ENCODE measurements at places on chromosomes 4 and X. TPM values are rescaled to one million over a fixed set of nuclear protein-coding genes. Genes with fewer than 3 reads are reported as not detected.

DNA sequence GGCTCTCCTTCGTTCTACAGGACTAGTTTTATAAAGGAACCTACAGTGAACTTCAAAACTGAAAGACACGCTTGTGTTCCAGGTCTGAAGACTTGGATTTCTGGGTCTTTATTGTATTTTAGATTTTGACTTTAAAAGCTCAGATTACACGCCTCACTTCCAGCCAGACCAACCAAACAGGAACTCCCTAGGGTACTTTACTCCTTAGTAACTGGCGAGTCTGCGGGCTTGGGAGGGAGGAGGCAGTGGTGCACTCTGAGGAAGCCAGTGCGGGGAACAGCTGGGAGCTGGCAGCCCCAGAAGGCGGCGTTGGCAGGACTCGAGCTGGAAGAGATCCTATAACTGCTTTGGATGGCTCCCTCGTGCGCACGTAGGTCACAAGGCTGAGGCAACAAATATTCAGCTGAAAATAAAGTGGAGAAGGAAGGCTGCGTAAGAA lies 391 bp upstream of the PHKA1 start:
- H3K27ac ChIP-seq, result peak overlapping the region; percentile 69
- H3K27me3 ChIP-seq, result no peaks in the 10 kb centered on the region
- H3K36me3 ChIP-seq, result no peaks in the 10 kb centered on the region
- H3K4me1 ChIP-seq, result no peaks in the 10 kb centered on the region
- H3K4me3 ChIP-seq, result peak overlapping the region; percentile 22

GRCh38 chrX:109760209-109760921 lies 27.3 kb upstream of the ACSL4 start:
- no peak overlapping the region for H3K4me3 ChIP-seq
- no peaks in the 10 kb centered on the region for H3K27me3 ChIP-seq
- H3K27ac ChIP-seq, result no peak overlapping the region
- no peaks in the 10 kb centered on the region for H3K4me1 ChIP-seq
- no peaks in the 10 kb centered on the region for H3K36me3 ChIP-seq

DNA sequence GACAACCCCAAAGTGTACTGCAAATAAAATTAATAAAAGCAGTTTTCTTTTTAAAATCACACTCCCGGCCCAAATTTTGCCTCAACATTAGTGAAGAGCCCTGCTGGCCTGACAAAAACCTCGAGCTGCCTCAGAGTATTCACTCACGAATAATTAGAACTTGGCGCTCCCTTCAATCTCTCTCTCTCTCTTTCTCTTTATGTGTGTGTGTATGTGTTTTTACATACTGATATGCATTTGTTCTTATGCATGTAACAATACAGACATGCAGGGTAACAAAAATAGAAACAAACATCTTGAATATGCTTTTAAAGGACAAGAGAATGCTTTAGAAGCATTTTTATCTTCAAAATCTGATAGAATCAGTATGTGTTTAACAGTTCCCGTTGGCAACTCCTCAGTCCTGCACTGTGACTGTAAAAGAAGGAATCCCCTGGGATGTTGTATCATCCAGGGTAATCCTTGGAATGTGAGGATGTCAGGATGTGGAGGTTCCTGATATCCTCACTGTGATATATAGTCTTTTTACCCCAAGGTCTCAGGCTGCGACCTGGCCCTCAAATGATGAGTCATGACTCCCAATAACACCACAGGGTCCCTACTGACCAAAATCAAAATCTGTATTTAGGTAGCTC lies 53.0 kb downstream of the PTCHD1 start:
- DNase-seq, result no peak
- H3K27me3 ChIP-seq, result no peaks in the 10 kb centered on the region
- no peaks in the 10 kb centered on the region for H3K36me3 ChIP-seq
- no peak overlapping the region for H3K4me3 ChIP-seq
- no peaks in the 10 kb centered on the region for H3K4me1 ChIP-seq

- H3K4me1 ChIP-seq, result no peaks in the 10 kb centered on the region
- no peaks in the 10 kb centered on the region for H3K27me3 ChIP-seq
- no peaks in the 10 kb centered on the region for H3K36me3 ChIP-seq
- no peak for DNase-seq
Measured at GRCh38 chrX:70033348-70034051, 16.2 kb downstream of the AWAT2 start.

DNA sequence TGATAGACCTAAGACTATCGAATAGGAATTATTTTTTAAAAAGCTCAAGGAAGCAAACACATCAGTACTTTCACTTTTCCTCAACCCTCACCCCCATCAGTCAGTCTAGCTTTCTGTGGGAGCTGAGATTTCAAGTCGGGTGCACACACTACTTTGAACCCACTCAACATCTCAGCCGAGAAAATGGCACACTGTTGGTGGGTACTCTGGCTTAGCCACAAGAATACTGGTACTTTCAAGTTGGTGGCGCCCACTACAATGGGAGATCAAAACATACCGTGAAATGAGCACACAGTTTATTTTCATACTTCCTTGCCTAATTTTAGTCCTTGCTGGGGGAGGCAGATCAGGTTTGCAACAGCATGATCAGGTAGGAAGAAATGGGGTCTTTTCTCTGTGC lies 10.2 kb downstream of the CD40LG start:
- no peaks in the 10 kb centered on the region for H3K27me3 ChIP-seq
- H3K4me3 ChIP-seq, result no peak overlapping the region
- no peaks in the 10 kb centered on the region for H3K4me1 ChIP-seq

Gene DCAF12L2
- not detected for total RNA-seq

Gene RHOH
- total RNA-seq, result 6.8 TPM

DNA sequence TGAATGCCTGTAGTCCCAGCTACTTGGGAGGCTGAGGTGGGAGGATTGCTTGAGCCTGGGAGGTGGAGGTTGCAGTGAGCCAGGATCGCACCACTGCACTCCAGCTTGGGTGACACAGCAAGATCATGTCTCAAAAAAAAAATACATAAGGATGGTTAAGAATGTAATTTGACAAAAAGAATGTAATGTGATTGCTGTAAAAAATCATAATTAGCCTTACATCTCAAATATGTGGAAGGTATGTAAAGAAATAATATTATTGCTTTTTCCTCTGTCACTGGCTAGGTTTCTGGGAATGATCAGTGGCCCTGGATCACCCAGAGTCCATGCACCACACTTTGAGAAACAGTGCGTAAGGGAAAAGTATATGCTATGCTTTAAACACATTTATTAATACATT lies 106.1 kb upstream of the C1GALT1C1 start:
- no peaks in the 10 kb centered on the region for H3K4me1 ChIP-seq
- no peak for DNase-seq
- no peaks in the 10 kb centered on the region for H3K27me3 ChIP-seq
- H3K36me3 ChIP-seq, result no peaks in the 10 kb centered on the region
- H3K27ac ChIP-seq, result no peak overlapping the region

Gene SMIM14
- 49.6 TPM for total RNA-seq

Gene ZNF157
- not detected for total RNA-seq

Gene GPR173
- 0.67 TPM for total RNA-seq

DNA sequence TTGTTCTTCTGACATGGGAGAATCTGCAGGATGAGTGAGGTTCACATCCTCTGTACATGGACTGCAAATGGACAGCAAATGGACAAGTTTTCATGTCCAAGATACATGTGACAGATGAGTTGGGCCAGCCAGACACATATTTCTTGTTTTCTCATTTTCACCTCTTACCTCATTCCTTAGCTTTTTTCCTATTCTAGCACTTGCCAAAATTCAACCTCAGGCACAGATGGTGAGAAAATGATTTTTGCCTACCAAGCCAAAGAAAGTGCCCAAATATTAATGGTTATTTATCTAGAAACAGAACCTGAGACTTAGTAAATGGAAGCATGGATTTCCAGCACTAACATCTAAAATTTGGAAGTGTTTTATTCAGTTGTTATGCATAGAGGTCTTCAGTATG lies 402.2 kb downstream of the AFF2 start:
- H3K4me3 ChIP-seq, result no peak overlapping the region
- no peak for DNase-seq
- H3K27me3 ChIP-seq, result no peaks in the 10 kb centered on the region
- no peaks in the 10 kb centered on the region for H3K4me1 ChIP-seq
- no peak overlapping the region for H3K27ac ChIP-seq

DNA sequence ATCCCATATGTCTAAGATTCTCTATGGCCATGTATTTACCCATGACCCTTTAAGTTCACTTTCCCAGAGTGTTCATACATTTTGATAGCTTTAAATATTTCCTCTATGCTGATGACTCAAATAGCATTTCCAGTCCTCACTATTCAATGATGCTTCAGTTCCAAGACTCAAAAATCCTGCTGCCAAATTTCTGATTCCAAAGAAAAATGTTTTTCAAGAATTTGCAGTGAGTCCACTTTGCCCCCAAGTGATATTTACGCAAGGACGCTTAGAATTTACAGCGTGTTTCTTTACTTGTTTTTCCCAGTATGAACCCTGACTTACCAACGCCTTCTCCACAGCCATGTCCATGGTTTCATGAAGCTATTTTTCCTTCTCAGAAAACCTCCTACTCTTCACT lies 127.9 kb upstream of the PCDH18 start:
- no peaks in the 10 kb centered on the region for H3K36me3 ChIP-seq
- H3K27me3 ChIP-seq, result no peaks in the 10 kb centered on the region
- no peak overlapping the region for H3K27ac ChIP-seq
- no peak for DNase-seq

DNA sequence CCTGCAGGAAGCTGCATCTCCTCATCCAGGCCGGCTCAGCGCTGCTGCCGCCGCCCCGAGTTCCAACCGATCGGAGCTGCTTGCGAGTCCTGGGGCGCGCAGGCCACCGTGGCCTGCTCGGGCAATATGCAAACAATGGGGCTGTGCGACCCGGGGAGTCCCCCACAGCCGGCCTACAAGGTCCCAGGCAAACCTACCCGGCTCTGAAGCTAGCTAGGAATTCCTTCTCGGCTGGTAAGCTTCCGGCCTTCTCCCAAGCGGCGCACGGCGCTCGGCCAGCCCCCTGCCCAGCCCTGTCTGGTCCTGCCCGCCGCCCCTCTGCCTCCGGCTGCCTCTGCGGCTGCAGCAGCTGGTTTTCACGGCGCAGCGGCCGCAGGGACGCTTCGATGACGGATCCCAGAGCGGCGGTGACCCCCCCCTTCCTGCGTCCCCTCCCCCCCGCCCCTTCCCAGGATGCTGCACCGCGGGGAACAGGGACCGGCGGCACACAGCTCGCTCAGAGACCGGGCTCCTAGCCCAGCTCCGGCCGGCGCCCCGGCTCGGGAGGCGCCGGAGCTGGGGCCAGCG lies 59.4 kb downstream of the TSC22D3 start:
- no peaks in the 10 kb centered on the region for H3K4me1 ChIP-seq
- no peaks in the 10 kb centered on the region for H3K36me3 ChIP-seq
- no peaks in the 10 kb centered on the region for H3K27me3 ChIP-seq
- H3K27ac ChIP-seq, result peak overlapping the region; percentile 97

GRCh38 chrX:7146703-7147412 lies 654 bp upstream of the STS start:
- H3K4me1 ChIP-seq, result no peaks in the 10 kb centered on the region
- H3K27ac ChIP-seq, result peak overlapping the region; percentile 96
- DNase-seq, result no peak

DNA sequence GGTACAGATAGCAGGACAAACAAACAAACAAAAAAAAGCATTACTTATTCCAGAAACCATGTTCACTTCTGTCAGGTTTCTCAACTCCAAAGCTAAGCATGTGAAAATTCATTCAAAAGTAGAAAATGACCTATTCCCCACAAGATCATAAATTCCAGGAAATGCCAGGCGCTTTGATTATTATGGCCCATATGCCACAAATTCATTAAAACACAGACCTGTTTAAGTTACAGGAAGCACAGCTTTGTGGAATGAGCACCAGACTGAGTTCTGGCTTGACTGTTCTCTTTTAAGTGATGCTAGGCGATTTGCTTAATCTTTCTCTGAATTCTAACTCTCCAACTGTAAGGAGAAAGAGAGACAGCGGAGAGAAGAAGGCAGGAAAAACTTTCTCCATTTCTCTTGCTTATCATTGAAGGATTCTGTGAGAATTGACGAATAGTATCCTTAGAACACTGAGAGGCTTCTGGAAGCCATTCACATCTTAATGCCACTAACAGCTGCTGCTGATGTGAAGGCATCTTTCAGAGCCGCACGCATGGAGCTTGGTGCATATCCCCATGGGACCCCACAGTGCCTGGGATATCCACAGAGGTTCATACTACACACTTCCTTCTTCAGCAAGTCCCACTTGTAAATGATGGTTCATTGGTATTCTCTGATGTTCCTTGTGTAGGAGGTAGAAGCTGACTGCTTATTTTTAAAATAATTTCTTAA lies 138.0 kb downstream of the ZNF674 start:
- no peaks in the 10 kb centered on the region for H3K36me3 ChIP-seq
- DNase-seq, result no peak
- H3K4me3 ChIP-seq, result no peak overlapping the region

Gene NXF2
- not detected for total RNA-seq

- H3K27ac ChIP-seq, result no peak overlapping the region
- no peaks in the 10 kb centered on the region for H3K27me3 ChIP-seq
- no peak for DNase-seq
- no peak overlapping the region for H3K4me3 ChIP-seq
- no peaks in the 10 kb centered on the region for H3K4me1 ChIP-seq
Measured at GRCh38 chr4:87974856-87975462, 555 bp upstream of the SPP1 start.

Gene MSN
- 37.1 TPM for total RNA-seq

Gene SPANXC
- not detected for total RNA-seq

- H3K4me1 ChIP-seq, result no peaks in the 10 kb centered on the region
- no peaks in the 10 kb centered on the region for H3K27me3 ChIP-seq
- H3K36me3 ChIP-seq, result no peaks in the 10 kb centered on the region
- H3K4me3 ChIP-seq, result no peak overlapping the region
- DNase-seq, result peak; percentile 56
- no peak overlapping the region for H3K27ac ChIP-seq
Measured at GRCh38 chrX:19670854-19671620, 155.7 kb upstream of the MAP3K15 start.

Gene SHISA3
- 1.6 TPM for total RNA-seq

DNA sequence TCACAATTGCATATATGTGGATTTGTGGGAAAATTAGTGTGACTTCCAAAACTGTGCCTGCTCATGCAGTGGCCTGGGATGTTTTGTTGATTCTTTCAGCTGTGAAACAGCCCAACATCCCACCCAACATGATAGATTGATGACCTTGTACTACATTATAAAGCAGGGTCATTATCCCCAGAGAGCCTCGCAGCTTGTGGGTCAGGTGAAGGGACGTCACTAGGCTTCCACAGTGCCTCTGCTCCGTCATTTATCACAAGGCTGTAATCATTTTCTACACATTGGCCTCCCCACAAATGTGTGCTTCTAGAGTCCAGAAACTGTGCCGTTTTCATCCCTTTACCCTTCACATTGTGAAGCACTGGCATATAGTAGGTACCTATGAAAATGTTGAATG lies 31.6 kb downstream of the ALPK1 start:
- H3K27ac ChIP-seq, result no peak overlapping the region
- H3K36me3 ChIP-seq, result no peaks in the 10 kb centered on the region
- no peak overlapping the region for H3K4me3 ChIP-seq
- H3K27me3 ChIP-seq, result no peaks in the 10 kb centered on the region

DNA sequence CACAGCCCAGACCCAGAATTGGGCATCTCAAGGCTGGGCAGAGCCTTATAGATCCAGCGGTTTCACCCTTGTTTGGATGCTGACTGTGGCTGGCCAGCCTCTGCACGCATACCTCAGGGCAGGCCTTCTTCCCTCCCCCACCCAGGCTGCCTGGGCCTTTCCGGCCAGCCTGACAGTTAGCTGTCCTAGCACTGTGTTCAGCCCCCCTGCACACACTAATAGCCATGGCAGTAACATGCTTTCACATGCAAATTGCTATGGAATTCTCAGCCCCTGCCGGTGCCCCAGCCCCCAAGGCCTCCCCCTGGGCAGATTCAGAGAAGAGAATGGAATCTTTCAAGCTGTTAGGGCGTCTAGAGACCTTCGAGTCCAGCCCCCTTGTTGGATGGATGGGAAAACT lies 17.7 kb downstream of the EFNB1 start:
- no peak overlapping the region for H3K4me3 ChIP-seq
- no peak overlapping the region for H3K27ac ChIP-seq
- no peak for DNase-seq
- peaks cover 12% of the 10 kb centered on the region for H3K4me1 ChIP-seq
- H3K27me3 ChIP-seq, result no peaks in the 10 kb centered on the region

Data from Peyer's patch (tissue), 4 donors.